ENCODE measurements at places on chromosomes 1 and 21.

DNA sequence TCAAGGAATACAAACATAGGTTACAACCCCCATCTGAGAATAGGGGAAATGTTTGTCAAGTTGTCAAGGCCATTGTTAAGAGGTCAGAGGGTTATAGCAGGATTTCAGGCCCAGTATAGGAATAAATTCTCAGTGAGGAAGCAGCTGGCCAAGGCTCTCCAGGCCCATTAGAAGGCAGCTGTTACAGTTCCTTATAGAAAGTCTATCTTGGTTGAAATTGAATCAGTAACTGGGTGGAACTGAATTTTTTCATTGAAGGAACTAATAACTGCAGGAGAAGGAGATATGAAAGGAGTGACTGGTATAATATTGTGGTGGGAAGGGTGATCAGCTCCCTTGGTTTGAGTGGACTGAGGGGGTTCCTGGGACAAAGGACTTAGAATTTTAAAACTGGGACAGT lies 134.1 kb downstream of the CYYR1 start:
- DNase-seq = no peak

DNA sequence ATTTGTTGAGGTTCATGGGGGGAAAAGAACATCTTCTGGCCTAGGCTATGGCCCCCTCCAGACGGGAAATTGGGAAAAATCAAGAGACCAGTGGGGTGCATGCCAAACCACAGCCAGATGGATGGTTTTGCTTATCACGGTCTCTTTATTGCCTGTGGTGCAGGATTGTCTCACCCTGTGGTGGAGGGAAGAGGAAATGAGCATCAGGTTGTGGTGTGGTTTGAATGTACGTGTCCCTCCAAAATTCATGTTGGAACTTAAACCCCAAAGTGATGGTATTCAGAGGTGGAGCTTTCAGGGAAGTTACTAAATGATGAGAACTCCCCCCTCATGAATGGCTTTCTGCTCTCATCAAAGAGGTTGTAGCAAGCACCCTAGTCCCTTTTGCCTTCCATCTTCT lies 525.7 kb downstream of the NPHP4 start:
- DNase-seq = no peak

GRCh38 chr1:7487766-7488474 lies 283.2 kb upstream of the VAMP3 start:
- no peak for DNase-seq

- no peak for DNase-seq
Measured at GRCh38 chr1:182569939-182570610, 19.0 kb downstream of the RNASEL start.

- no peak for DNase-seq
Measured at GRCh38 chr1:154729577-154729976, 121.6 kb upstream of the ADAR start.

DNA sequence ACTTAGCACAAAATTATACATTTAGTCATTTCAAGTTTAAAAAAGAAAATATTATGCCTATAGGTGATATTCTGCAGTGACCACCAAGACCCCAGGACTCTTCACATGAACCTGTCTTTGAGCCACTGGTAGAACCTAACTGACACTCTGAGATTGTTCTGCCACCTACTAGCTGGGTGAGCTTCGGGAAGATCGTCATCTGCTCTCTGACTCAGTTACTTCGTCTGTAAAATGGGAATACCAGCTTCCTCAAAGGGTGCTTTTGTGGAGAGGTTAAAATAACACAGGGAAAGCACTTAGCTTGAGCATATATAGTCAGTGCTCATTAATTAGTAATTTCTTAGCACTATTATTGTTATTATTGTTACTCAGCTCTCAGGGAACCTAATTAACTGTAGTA lies 228.5 kb upstream of the JUN start:
- DNase-seq = no peak

- no peak for DNase-seq
Measured at GRCh38 chr1:101739826-101740330, 256.8 kb downstream of the OLFM3 start.

All from effector memory CD4-positive, alpha-beta T cell (primary cell).